Activated CD4-positive, alpha-beta T cell treated with anti-CD3 and anti-CD28 coated beads, Interleukin-2, amount 50 U/mL, for 24 hours (primary cell): ENCODE measurements at places on chromosomes 6 and 20.

GRCh38 chr6:70124882-70125545, 177.9 kb downstream of the COL9A1 start:
- DNase-seq = no peak

GRCh38 chr6:56652994-56653393, 10.3 kb upstream of the DST start:
- DNase-seq = no peak

- no peak for DNase-seq
Measured at GRCh38 chr6:91834813-91835212, 1247.9 kb upstream of the MAP3K7 start.

- no peak for DNase-seq
Measured at GRCh38 chr6:130583268-130583667, 217.5 kb downstream of the TMEM200A start.

GRCh38 chr6:88513471-88513870, 347.3 kb upstream of the CNR1 start:
- DNase-seq = no peak

DNA sequence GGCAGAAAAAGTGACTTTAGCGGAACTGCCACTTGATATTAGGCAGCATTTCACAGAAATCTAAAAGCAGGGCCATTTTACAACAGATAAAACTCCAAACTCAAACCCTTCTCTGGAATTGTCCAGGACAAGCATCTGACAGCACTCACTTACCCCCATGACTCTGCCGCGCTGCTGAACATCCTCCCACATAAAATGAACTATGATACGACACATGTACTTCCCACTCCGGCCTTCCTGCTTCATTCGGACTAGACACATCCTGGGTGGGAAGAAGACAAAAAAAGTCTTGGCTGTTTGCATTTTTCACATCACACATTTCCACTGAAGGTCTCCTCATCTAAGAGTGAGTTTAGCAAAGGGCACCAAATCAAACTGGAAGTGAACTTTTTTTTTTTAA, 54.8 kb upstream of the FAM83C start:
- DNase-seq = no peak

DNA sequence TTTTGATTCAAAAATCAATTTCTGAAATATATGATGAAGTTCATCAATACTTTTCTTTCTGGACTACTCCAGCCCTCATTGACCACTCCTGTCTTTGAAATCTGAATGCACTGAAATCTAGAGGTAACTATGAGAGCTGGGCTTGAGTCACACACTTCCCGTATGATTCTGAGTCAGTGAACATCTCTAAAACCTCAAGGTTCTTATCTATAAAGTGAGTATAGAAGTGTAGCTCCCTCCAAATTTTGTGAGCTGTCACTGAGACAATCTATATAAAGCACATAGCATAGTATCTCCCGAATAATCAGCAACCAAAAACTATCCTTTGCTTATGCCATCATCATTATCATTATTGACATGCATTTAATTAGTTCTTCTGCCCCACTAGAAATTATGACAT, 182.4 kb downstream of the TSHZ2 start:
- DNase-seq = no peak

GRCh38 chr20:33441142-33441955, 2.2 kb downstream of the SNTA1 start:
- DNase-seq = no peak

- DNase-seq = no peak
Measured at GRCh38 chr20:54716174-54716747, 240.9 kb downstream of the DOK5 start.

DNA sequence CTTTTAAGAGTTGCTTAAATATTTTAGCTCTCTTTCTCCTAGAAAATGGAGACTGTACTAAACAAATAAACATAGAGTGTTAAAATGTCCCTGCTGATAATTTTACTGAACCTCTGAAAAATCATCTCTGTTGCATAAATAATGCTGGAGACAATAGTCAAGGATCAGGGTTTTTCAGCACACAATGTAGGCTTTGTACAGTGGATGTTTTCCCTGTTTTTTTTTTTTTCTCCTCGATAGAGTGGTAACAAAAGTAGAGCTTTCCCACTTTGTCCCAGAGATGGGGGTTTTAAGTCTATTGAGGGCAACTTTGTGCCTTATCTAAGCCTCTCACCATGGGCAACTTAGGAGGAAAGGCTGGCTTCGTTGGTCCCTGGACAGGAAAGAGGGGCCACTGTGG, 222.6 kb upstream of the HDDC2 start:
- no peak for DNase-seq

DNA sequence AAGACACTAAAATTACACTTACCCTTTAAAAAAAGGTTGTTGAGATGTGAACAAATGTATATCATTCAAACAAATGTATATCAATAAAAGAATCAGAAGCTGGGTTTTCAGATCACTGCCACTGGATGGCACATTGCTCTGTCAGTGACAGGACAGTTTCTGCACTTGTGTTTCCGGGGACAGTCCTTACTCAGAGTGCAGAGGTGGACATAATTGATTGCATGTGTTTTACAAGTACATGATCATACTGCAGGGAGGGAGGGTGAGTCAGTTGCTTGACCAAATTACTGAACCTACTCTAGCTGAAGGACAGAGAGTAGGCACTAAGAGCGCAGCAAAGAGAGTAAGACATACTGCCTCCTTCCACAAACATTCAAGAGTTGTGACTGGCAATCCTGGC, 302.3 kb downstream of the TENT5A start:
- no peak for DNase-seq

DNA sequence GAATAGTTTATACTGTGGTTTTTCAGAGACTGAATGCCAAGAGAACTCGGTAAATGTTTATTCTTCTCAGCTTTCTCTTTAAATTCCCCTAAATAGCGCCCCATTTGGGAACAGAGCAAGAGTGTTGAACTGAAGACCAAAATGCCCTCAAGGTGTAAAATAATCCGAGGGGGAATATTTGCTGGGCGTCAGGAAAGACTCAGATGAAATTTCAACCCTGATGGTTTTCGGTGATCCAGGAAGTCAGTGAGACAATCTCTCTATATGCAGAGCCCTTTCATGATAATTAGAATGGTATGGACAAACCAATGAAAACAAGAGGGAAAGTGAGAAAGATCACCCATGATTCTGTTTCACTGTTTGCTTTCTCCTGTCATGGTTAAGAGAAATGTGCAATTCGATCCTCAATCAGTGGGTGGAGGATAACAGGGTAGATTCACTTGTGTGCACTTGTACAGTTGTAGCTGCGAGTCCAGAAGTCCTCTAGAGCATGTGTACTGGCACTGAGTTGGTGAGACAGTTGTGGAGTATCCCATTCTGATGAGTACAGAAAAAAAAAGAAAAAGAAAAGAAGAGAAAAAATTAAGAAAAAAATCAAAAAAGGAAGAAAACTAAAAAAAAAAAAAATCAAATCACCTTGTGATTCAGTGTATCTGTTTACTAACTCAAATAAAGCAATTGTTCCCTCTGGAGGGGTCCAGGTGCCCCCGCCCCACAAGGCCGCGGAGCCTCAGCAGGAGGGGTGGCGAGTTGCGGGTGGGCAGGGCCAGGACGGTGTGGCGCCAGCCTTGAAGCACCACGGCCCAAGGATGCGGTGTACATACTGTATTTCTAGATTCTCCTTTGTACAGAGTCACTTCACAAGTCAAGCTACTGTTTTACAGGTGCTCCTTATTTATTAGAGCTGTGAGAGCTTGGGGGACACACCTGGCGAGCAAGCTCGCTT, 164.9 kb downstream of the SCML4 start:
- DNase-seq = no peak

DNA sequence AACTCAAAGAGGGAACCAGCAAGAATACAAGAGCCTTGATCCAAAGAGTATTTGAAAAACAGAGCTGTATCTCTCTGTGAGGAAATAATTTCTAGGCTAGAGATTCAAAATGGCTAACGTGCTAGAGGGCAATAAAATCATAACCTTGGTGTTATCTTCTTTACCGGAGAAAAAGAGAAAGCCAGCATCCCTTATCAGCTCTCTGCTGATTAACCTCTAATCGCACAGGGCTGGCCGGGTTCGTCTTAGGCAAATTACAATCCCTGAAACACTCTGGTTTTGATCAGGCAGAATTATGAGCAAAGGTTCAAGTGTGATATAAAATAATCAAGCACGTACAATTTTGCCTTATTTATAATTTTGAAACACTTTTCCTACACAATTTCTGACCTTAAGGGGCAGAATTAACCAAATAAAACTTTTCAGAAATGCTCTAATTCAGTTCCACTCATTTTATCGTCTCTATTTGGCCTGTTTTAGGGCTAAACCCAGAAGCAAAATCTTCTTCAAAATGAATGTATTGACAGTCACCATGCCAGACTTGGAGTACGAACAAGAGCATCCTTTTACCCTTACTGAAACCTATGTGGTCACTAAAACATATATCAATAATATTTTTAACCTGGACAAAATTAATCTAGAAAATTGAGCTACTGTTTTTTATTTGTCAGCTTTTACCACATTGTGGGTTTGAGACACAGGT, 13.7 kb downstream of the PSMB9 start:
- no peak for DNase-seq

DNA sequence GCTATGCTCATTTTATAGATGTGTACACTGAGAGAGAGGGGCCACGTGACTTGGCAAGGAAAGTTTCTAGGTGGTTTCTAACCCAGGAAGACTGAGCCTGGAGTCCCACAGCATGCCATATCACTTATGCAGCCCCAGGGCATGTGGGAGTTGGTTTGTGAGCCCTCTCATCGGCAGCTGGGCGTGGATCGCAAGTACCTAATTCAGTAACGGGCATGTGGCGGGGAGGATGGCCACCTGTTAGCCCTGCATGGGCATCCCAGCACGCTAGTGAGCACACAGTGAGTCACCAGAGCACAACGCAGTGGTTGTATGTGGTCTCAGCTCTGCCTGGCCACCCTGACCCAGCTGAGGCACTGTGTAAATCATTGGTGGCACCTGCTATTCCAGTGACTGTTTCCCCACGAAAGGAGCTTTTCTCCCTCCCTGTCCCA, 88.3 kb downstream of the NINL start:
- no peak for DNase-seq

- no peak for DNase-seq
Measured at GRCh38 chr6:135179372-135179771, 1.7 kb upstream of the MYB start.

GRCh38 chr20:35055445-35056276, 36.9 kb downstream of the TRPC4AP start:
- no peak for DNase-seq

- DNase-seq = peak; percentile 15
Measured at GRCh38 chr20:62832212-62832922, 15.5 kb downstream of the COL9A3 start.

GRCh38 chr6:53411451-53411850, 62.7 kb upstream of the ELOVL5 start:
- no peak for DNase-seq

GRCh38 chr20:50311308-50312001, 120.8 kb downstream of the CEBPB start:
- no peak for DNase-seq

DNA sequence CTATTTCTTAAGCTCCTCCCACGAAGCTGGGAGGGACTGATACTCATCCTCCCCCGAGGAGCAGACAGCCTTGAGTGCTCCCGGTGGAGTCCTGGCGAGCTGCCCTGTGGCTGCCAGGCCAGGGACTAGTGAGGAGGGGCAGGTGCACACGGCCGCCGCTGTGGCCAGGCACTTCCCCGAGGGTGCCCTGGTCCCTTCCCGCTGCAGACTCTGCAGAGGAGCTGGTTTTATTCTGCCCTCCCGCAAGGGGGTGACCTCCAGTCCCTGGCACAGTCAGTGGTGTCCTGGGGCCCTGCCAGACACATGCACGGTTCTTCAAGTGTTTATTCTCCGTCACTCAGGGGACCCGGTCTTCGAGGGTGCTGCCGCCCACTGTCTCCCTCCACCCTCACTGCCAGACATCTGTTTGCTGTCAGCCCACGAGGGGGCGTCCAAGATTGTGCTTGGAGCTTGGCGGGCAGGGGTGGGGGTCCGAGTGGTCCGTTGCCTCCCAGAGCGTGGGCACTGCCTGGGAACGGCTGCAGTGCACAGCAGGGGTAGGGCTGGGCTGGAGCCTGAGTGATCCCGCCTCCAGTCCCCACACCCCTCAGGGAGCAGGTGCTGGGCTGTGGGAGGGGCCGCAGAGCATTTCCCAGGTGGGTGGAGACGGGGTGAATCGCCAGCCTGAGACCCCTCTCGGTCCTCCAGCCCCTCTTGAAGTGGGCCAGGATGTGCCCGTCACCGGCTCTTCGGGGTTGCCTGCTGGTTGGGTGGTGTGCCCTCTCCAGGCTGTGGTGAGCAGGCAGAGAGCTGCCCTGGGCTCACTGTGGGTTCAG, 3.1 kb upstream of the CABLES2 start:
- no peak for DNase-seq

GRCh38 chr20:56579301-56579710, 46.3 kb downstream of the FAM209B start:
- no peak for DNase-seq

- no peak for DNase-seq
Measured at GRCh38 chr6:152984513-152984872, 1.7 kb upstream of the FBXO5 start.

GRCh38 chr6:155660251-155660977, 204.8 kb upstream of the NOX3 start:
- DNase-seq = no peak

DNA sequence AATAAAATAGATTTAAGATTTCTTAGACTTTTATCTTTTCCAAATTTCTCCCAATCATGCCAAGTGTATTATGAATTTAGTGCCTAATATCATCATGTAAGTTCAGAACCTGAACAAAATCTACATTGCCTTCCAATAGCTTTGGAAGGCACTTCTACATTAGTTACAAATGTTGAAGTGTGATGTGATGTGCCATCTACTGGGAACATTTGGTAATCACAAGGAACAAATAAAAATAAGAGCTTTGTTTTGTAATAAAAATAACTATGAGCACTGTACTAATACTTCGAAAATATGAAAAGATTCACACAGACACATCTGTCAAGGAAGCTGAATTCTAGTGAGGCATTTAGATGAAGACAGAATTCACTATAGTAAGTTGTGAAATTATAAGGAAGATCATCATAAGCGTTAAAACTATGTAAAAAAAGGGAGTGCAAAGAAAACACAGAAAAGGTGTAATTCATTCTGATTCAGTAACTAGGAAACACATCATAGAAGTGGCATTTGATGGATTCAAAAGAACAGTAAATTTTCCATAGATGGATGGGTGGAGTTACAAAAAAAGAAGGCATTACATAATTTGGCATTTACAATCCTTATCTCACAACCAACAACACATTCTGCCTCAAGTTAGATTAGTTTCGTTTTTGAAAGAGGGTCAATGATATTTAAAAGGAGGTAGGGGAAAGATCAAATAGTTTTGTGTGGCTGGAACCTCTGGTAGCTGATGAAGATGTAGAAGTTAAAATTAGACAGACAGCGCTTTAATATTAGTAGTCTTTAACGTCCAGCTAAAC, 161.0 kb downstream of the ASCC3 start:
- no peak for DNase-seq

DNA sequence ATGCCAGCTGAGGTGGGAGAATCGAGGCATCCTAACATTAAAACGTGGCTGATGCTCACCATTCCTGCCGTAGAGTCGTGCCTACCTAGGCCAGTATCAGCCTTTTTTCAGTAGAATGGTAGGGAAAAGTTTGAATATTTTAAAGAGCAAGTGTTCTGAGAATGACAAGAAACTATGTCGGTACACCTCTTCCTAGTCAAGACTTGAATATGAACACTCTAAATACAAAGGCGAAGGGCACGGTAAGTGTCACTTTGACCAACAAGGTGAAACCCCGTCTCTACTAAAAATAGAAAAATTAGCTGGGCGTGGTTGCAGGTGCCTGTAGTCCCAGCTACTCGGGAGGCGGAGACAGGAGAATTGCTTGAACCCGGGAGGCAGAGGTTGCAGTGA, 1.0 kb downstream of the GINM1 start:
- DNase-seq = no peak
